Mesothelial cell of epicardium (in vitro differentiated cells): ENCODE measurements at places on chromosomes 1 and 21. TPM values are rescaled to one million over a fixed set of nuclear protein-coding genes. Genes with fewer than 3 reads are reported as not detected.

DNA sequence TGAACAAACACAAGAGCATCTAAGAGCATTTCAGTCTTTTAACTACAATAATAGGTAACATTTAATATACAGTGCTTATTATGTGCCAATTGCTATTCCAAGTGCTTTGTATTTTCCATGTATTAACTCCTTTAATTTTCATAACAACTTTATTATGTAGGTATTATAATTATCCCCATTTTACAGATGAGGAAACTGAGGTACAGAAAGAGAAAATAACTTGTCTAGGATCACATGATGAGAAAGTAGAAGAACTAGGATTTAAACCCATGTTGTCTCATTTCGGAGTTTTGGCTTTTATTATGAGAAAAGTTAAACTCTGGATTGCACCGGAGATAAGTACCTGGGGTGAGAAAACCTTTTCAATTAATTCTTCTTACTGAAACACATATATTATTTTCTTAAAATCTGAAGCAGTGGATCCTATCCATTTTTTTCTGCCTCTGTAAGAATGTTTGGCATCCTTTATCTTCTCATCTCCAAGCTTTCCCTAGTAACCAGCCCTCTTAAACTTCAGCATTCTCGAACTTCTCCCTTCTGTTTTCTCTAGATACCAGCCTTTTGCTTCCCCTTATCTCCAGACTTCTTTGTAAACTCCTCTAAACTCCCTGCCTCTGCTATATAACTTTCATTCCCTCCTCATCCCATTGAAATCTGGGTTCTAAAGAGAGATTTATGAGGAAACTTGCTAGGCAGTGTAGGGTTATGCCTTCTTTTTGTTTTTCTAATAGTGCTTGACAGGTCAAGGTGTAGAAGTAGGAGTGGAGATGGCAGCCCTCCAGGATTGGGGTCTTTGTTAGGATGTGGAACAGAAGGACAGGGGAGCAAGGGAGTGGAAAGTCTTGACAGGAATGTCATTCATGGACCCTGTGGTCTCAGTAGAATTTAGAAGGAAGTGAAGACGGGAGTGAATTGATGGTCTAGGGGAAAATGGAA is 28.3 kb downstream of the POU2F1 start:
- no peak overlapping the region for H3K4me3 ChIP-seq
- H3K27ac ChIP-seq: peak overlapping the region; percentile 84
- DNase-seq: no peak

DNA sequence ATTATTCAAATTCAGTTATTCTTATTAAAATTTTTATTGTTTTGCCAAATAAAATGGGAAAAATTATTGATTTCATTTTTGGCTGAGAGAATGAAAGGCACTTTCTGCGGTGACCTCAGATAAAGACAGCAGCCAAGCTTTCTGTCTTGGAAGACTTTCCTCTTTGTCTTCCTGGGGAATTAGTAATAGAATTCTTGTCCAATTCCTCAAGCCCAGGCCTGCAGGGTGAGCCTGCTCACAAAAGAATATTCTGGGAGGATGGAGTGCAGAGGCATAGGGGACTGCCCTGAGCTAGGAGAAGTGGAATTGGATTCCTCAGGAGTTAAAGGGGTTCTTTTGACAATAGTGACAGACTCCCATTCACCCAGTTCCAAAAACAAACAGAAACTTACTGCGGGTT is 614.5 kb upstream of the ADGRL2 start:
- no peak overlapping the region for H3K4me3 ChIP-seq
- no peak overlapping the region for H3K27ac ChIP-seq
- H3K4me1 ChIP-seq: peaks cover 20% of the 10 kb centered on the region
- no peaks in the 10 kb centered on the region for H3K27me3 ChIP-seq
- H3K36me3 ChIP-seq: peaks cover 8% of the 10 kb centered on the region

ATF6 gene
- 26.1 to 28.0 TPM (median 27.4 TPM) in 3 replicates for total RNA-seq

KLF17 gene
- not detected in 3 replicates for total RNA-seq

PAQR6 gene
- 30.1 to 32.0 TPM (median 30.7 TPM) in 3 replicates for total RNA-seq

DNA sequence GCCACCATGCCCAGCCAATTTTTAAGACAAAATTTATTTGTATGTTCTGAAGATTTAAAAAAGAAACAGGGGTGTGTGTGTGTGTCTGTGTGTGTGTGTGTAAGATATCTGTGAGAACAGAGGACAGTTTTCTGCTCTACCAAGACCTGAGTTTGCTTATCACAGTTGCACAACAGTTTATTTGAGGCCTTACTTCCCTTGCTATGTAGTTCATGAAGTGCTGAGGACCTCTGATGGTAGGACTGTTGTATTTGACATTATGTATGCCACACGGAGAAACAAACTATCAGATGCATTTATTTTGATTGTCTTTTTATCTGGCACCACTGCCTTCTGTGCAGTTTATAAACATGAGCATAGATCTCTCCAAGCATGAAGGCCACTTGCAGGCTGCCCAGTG is 355.2 kb downstream of the PBX1 start:
- H3K36me3 ChIP-seq: no peaks in the 10 kb centered on the region
- H3K27ac ChIP-seq: no peak overlapping the region
- no peak overlapping the region for H3K4me3 ChIP-seq
- H3K27me3 ChIP-seq: no peaks in the 10 kb centered on the region
- DNase-seq: no peak
- peaks cover 19% of the 10 kb centered on the region for H3K4me1 ChIP-seq

DNA sequence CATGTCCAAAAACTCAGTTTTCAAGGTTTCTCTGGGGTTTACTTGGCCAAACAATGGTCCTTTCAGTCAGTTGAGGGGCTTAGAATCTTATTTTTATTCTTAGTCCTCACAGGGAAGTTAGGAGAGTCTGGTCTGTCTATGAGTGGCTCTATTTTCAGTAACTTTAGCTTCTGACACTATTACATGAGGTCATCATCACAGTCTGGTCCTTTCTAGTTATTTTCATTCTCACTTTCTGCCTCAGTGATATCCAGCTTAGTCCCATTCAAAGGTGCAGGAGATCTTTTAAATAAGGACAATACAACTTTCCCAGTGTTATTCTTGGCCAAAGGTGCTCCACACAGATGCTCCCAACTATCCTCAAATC is 30.0 kb upstream of the FGGY start:
- H3K27me3 ChIP-seq: no peaks in the 10 kb centered on the region
- H3K36me3 ChIP-seq: peaks cover 7% of the 10 kb centered on the region
- H3K27ac ChIP-seq: no peak overlapping the region
- DNase-seq: no peak
- H3K4me1 ChIP-seq: peaks cover 6% of the 10 kb centered on the region
- no peak overlapping the region for H3K4me3 ChIP-seq

DNA sequence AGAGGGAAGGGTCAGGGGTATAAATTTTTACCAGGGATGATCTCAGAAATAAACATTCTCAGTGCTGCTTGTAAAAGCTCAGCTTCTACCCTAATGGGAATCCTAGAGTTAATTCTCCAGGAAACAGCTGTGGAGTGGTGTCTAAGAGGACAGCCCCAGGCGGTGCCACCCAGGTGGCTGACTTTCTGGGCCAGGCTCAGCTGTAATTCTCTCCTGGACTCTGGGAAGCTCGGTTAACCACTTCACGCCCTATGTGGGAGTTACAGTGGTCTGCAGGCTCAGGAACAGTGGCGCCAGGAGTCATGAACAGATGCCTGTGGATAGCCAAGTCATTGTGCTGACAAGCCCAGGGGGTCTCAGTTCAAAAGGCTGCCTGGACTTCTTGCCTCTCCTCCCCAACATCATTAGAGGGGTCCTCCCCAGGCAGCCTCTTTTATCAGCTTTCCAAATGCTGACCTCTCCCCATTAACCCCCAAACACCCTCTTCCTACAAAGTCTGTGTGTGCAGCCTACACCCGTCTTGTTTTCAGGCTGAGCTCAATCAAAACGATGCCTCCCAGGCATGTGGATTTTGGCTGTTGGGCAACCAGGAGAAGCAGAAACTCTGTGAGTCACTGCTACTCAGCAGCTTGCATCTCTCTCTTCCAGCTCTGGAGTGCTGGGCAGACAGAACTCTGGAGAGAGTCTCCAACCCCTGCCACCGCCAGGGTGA is 1.2 kb downstream of the HHIPL2 start:
- no peaks in the 10 kb centered on the region for H3K36me3 ChIP-seq
- DNase-seq: no peak
- peaks cover 28% of the 10 kb centered on the region for H3K4me1 ChIP-seq
- H3K27me3 ChIP-seq: peaks cover 9% of the 10 kb centered on the region
- no peak overlapping the region for H3K27ac ChIP-seq

GRCh38 chr1:172394141-172394751 is 26.2 kb upstream of the C1orf105 start:
- DNase-seq: no peak
- H3K27me3 ChIP-seq: no peaks in the 10 kb centered on the region
- H3K4me3 ChIP-seq: peak overlapping the region; percentile 7

SELENOF gene
- total RNA-seq: 148 to 155 TPM (median 150 TPM) in 3 replicates

DNA sequence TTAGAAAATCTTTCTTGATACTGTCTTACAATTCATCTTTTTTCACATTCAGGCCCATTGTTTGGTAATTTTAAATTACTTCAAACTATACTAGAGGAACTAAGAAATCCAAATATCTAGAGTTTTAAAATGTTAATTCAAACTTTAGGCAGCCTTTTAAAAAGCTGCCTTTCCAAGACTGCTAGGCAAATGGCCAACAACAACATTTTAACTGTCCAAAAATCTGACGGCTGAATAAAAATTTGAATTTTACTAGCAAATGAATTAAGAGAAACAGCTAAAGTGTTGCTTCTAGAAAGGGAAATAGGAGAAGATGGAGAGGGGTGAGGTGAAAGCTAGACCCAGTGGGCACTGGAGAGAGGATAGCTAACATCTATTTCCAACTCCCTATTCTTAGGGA is 17.2 kb downstream of the DPYD start:
- H3K27ac ChIP-seq: no peak overlapping the region
- peaks cover 12% of the 10 kb centered on the region for H3K4me1 ChIP-seq
- no peak for DNase-seq
- H3K4me3 ChIP-seq: no peak overlapping the region

DNA sequence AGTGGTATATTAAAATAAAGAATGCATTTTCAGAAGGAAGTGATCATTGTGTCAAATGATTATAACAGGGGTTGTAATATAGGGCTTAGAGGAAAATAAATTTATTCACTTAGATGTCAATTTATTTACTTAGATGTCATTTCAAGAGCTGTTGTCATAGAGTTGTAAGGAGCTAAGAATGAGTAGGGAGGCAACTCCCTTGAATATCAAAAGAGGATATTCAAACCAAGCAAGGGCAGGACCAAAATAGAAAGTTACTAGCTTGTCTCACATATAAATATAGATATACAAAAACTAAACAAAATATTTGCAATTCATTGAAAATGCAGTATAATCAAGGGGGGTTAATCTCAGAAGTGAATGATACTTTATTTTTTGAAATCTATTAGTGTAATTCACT is 16.0 kb upstream of the RASAL2 start:
- no peak overlapping the region for H3K27ac ChIP-seq
- H3K36me3 ChIP-seq: no peaks in the 10 kb centered on the region
- no peaks in the 10 kb centered on the region for H3K4me1 ChIP-seq
- no peak overlapping the region for H3K4me3 ChIP-seq
- DNase-seq: no peak

GRCh38 chr1:39926820-39927219 is 25.1 kb upstream of the MYCL start:
- H3K4me3 ChIP-seq: no peak overlapping the region
- H3K36me3 ChIP-seq: no peaks in the 10 kb centered on the region
- H3K27me3 ChIP-seq: peaks cover 39% of the 10 kb centered on the region
- H3K27ac ChIP-seq: no peak overlapping the region

DNA sequence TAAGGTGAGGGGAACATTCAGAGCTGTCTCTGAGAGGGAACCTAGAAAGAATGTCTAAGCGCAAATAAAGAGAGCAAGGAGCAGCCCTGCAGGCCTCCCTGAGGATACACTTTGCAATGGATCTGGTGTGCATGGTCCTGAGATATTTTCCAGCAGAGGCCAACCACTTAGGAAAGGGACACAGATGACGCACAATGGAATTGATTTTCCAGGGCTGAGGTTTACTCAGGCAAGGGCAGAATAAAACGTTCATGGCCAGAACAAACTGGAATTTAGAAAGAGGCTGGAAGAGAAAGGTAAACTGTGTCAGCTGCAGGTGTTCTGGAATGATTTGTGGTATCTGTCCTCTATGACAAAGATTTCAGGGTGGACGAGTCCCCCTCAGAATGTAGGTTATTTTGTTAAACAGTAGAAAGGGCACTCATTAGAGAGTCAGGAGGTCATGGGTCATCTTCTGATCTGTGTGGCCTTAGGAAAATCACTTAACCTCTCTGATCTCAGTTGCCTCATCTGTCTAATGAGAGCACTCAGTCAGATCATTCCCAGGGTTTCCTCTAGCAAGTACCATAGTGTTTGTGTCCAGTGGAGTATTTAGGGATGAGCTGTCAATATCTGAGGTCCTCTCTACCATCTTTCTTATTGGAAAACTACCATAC is 61.8 kb upstream of the PGBD5 start:
- DNase-seq: no peak
- peaks cover 36% of the 10 kb centered on the region for H3K27me3 ChIP-seq
- H3K4me1 ChIP-seq: no peaks in the 10 kb centered on the region
- no peak overlapping the region for H3K4me3 ChIP-seq
- no peak overlapping the region for H3K27ac ChIP-seq

OXCT2 gene
- 0.20 to 0.65 TPM (median 0.22 TPM) in 3 replicates for total RNA-seq
